Stimulated activated CD4-positive, alpha-beta T cell treated with anti-CD3 and anti-CD28 coated beads, Interleukin-4, amount 100 ng/mL, for 24 hours (primary cell): ENCODE measurements at places on chromosomes 3 and 15.

DNA sequence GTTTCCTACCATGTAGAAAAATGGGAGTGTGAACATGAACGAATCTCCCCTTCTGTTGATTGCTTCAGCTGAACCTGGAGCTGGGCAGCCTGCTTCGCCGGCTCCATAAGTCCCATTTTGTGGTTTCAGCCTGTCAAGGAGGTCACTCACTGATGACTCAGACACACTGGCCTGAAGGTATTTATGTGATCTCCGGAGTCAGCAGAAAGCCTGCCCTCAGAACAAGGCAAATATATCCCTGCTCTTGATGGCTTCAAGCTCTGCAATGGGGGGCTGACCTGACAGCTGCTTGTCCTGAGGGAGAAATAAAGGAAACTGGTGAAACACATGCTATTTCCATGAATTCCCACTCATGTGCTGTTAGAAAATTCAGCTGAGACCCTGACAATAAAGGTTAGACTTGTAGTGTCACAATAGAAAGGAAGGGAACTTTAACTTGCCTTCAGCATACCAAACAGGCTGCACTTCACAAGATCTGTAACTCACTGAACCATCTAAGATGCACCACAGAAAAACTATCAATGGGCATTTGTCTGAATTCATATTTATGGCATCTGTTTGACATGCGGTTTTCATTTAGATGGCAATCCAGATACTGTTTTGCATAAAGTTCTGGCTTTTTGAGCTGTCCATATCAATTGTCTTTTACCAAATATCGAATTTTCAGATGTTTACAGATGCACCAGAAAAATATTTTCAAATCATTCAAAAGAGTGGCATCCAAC, 282.0 kb upstream of the VEPH1 start:
- no peak for DNase-seq

GRCh38 chr3:53016236-53016635, 29.6 kb downstream of the SFMBT1 start:
- no peak for DNase-seq

GRCh38 chr3:144957398-144958101, 985.9 kb downstream of the DIPK2A start:
- no peak for DNase-seq

DNA sequence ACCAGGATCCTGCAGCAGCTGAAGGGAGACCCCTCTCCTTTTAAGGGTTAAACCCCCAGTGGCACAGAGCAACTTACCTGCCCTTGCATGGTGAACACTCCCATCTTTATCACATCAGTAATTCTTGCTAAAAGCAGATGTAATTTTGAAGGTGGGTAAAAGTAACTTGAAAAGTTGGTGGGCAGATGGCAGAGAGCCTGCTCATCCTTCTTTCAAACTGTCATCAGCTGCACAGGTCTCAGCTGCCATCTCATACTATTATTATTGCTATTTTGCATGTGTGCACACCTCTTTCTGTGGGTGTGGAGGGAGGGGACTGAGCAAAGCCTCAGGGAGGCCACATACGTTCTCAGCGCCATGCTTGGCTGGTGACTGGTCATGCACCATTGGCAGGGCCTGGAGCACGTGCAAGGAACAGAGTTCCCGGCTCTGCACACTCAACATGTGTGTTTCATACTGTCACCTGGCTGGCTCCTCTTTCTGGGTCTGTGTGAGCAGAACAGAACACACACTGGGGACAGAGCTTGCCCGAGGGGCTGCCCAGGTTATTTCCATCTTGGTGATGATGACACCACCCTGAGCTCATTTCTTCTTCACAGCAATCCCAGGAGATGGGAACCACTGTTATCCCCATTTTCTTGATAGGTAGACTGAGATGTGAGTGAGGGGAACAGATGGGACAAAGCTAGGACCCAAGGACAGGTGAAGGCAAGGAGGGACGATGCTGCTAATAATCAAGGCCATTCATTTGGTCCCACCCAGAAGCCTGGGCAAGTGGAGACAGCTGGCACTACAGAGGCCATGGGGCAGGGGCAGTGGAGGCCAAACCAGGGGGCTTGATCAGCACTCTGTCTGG, 95.8 kb upstream of the KLF13 start:
- DNase-seq, result no peak
